ENCODE measurements at places on chromosomes 1 and 21.

- H3K36me3 ChIP-seq, result peaks cover 16% of the 10 kb centered on the region
- H3K27ac ChIP-seq, result no peak overlapping the region
- H3K4me3 ChIP-seq, result no peak overlapping the region
- no peaks in the 10 kb centered on the region for H3K27me3 ChIP-seq
- DNase-seq, result no peak
- peaks cover 18% of the 10 kb centered on the region for H3K4me1 ChIP-seq
Measured at GRCh38 chr21:29418813-29419212, 120.1 kb downstream of the BACH1 start.

DNA sequence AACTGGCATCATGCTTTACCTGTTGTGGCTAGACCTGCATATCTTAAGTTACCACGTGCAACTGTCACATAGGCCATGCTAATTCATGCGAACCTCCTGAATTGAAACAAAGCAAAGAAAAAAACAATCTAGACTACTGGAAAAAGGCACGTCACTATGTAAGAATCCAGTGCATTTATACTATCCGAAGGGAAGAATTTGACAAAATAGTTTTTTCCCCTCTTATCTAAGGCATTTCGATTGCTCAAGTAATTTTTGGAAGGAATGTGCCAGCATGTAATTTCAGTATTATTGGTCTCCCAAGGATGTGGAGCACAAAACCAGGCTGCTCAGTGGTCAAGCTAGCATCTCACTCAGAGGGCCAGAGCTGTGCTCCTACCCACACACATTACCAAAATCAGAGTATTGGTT lies 31.5 kb upstream of the C1orf198 start:
- no peak for DNase-seq
- no peak overlapping the region for H3K27ac ChIP-seq

DNA sequence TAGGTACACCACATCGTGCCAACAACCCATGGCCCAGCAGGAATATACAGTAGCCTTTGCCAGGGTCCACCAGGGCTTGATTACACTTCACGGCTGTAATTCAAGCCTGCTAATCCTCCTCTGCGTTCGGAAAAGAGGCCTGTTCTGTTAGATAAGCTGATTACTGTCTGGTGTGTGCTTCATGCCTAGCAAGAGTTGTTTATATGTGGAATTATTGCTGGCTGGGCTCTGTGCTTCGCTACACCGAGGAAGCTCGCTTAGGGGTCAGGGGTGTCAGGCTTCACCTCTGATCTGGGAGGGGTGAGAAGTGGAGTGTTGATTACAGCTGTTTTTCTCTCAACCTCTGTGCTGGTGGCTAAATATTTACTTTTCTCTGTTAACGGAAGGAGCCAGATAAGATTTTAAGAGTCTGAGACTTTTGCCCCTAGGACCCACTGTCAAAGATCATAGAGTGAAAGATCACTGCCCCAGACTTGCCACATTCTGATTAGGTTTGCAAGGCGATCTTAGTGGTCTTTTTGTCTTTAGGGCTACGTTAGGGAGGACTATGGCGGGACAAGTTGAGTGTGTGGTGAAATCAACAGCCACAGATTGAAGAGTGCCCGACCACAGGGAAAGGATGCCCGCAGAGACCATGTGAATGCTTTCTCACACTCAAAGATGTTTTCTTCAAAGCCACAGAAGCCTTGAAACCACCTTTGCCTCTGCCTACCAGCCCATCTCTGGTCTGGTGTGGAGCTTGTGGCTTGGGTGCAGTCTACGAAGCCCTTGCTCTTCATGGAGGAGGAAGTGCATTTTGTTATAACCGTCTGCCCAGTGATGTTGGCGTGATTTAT lies 216.1 kb downstream of the PBX1 start:
- H3K4me1 ChIP-seq, result no peaks in the 10 kb centered on the region
- H3K27me3 ChIP-seq, result peaks cover 6% of the 10 kb centered on the region
- no peak for DNase-seq
- no peak overlapping the region for H3K4me3 ChIP-seq
- H3K36me3 ChIP-seq, result no peaks in the 10 kb centered on the region

DNA sequence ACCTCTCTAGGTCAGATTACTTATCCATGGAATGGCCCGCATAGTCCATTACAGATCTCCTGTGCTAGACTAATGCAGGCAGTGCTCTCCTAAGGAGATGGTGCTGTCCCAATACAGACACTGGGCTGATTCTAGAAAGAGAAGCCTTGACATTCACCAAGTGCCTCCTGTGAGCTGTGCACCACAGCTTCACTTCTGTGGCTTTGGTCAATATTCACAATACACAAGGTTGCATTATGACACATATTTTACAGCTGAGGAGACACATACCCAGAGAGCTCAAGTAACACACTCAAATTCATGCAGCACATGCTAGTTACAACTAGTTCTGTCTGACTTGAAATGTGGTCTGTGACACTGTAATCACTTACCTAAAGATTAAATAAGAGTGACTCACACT lies 59.4 kb upstream of the LRRC8B start:
- H3K27me3 ChIP-seq, result peaks cover 52% of the 10 kb centered on the region
- H3K4me3 ChIP-seq, result no peak overlapping the region
- H3K27ac ChIP-seq, result no peak overlapping the region
- peaks cover 12% of the 10 kb centered on the region for H3K4me1 ChIP-seq
- no peak for DNase-seq
- H3K36me3 ChIP-seq, result peaks cover 2% of the 10 kb centered on the region

- no peaks in the 10 kb centered on the region for H3K36me3 ChIP-seq
- no peak overlapping the region for H3K4me3 ChIP-seq
- no peak overlapping the region for H3K27ac ChIP-seq
Measured at GRCh38 chr1:69494221-69494620, 73.5 kb upstream of the LRRC7 start.

GRCh38 chr1:77832901-77833300 lies 53.5 kb downstream of the MIGA1 start:
- H3K36me3 ChIP-seq, result peaks cover 18% of the 10 kb centered on the region
- no peak overlapping the region for H3K4me3 ChIP-seq
- H3K4me1 ChIP-seq, result no peaks in the 10 kb centered on the region
- DNase-seq, result no peak
- no peak overlapping the region for H3K27ac ChIP-seq

- H3K4me1 ChIP-seq, result peaks cover 3% of the 10 kb centered on the region
- peaks cover 14% of the 10 kb centered on the region for H3K27me3 ChIP-seq
- H3K4me3 ChIP-seq, result peak overlapping the region; percentile 93
- peak overlapping the region; percentile 90 for H3K27ac ChIP-seq
- DNase-seq, result peak; percentile 1
- no peaks in the 10 kb centered on the region for H3K36me3 ChIP-seq
Measured at GRCh38 chr1:64505232-64505943, 35.5 kb downstream of the CACHD1 start.

DNA sequence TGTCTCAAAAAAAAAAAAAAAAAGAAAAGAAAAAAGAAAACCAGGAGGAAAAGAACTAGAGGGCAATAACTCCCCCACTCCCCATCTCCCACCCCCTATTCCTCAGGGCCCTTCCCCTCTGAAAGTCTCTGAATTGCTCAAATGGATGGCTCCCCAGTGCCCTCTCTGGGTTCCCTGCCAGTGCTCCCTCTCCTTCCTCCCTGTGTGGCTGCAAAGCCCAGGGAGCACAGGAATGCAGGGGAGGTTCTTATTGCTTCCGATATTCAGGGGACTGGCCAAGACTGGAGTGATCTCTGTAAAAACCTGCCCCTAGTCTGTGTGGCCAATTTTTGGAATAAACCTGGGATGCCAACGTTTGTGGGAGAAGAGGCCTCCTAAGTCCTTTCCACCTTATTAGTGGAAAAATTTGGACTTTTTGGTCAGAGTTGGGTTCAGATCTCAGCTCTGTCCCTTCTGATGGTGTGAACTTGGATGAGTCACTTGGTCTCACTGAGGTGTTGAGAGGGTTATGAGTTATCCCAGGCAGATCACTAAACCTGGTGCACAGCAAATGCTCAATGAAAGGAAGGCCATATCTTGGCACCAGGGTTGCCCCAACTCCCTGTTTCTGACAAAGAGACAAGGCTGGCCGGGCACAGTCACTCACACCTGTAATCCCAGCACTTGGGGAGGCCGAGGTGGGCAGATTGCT lies 13.4 kb upstream of the ARHGEF10L start:
- H3K4me3 ChIP-seq, result no peak overlapping the region
- no peaks in the 10 kb centered on the region for H3K36me3 ChIP-seq
- no peak for DNase-seq

GRCh38 chr21:33543505-33544129 lies 779 bp downstream of the SON start:
- no peaks in the 10 kb centered on the region for H3K27me3 ChIP-seq
- peaks cover 36% of the 10 kb centered on the region for H3K36me3 ChIP-seq
- H3K4me3 ChIP-seq, result peak overlapping the region; percentile 93
- peak overlapping the region; percentile 100 for H3K27ac ChIP-seq

DNA sequence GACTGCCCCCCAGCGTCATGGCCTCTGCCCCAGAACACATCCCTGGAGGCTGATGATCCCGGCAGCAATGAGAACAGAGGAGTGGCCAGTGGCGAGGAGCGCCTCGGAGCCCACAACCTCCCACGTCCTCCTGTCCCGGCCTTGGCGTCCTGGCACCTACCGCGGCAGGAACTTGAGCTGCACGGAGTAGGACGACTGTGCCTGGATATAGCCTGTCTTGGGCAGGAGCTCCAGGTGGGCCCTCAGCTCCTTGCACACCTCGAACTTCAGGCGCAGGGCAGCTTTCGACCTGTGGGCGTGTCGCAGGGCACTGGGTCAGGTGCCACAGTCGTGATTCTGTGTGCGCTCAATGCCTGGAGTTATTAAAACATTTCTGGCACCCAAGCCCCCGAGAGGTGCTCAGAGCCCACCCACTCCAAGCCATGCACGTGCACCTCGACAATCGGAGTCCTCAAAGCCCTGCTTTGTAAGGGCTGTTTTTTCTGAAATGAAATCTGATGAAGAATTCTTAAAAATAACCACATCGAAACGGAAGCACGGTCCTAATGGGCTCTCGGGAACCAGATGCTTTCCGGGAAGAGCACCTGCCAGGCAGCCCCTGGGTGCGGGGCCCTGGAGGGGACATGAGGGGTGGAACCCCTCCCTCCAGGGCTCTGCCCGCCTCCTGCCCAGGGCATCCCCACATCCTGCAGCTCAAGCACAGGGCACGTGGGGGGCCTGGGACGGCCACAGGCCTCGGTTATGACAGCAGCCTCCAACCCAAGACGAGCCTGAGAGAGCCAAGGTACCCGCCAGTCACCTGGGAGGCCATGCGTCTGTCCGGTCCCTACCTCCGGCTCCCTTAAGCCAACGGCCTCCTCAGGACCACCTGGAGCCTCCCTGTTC lies 23.0 kb upstream of the TMEM52 start:
- H3K36me3 ChIP-seq, result no peaks in the 10 kb centered on the region
- no peak overlapping the region for H3K4me3 ChIP-seq
- DNase-seq, result no peak
- peaks cover 5% of the 10 kb centered on the region for H3K4me1 ChIP-seq

- DNase-seq, result no peak
- peaks cover 15% of the 10 kb centered on the region for H3K4me1 ChIP-seq
- H3K4me3 ChIP-seq, result no peak overlapping the region
- no peaks in the 10 kb centered on the region for H3K27me3 ChIP-seq
Measured at GRCh38 chr21:16195538-16195910, 465.7 kb downstream of the USP25 start.

GRCh38 chr21:41833497-41834115 lies 45.5 kb downstream of the PRDM15 start:
- H3K27me3 ChIP-seq, result no peaks in the 10 kb centered on the region
- DNase-seq, result no peak
- H3K36me3 ChIP-seq, result peaks cover 21% of the 10 kb centered on the region
- no peak overlapping the region for H3K27ac ChIP-seq
- peak overlapping the region; percentile 7 for H3K4me3 ChIP-seq

DNA sequence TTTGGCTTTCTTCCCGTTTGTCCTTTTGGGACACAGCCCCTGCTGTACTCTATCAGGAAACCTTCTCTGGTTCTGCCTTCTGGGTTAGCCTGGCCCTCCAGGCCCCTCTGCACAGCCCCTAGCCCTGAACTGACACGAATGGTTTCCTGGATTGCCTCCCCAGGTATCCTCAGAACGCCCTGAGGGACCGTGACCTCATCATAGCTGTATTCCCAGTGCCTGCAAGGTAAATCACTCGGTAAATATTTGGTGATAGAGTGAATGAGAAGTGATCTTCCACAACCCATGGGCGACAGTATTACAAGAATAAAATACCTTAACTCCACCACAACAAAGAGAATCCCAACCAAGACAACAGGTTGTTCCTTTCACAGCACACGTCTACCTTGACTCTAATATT lies 637.2 kb downstream of the SMYD3 start:
- no peak overlapping the region for H3K4me3 ChIP-seq
- H3K27me3 ChIP-seq, result no peaks in the 10 kb centered on the region
- H3K36me3 ChIP-seq, result peaks cover 15% of the 10 kb centered on the region
- H3K4me1 ChIP-seq, result peaks cover 4% of the 10 kb centered on the region

- H3K27me3 ChIP-seq, result peaks cover 6% of the 10 kb centered on the region
- no peak for DNase-seq
- no peaks in the 10 kb centered on the region for H3K4me1 ChIP-seq
- no peaks in the 10 kb centered on the region for H3K36me3 ChIP-seq
- H3K27ac ChIP-seq, result no peak overlapping the region
Measured at GRCh38 chr1:118012515-118013124, 83.1 kb downstream of the WDR3 start.

GRCh38 chr21:39116761-39117439 lies 66.4 kb downstream of the PSMG1 start:
- H3K36me3 ChIP-seq, result peaks cover 1% of the 10 kb centered on the region
- H3K27ac ChIP-seq, result no peak overlapping the region
- H3K4me1 ChIP-seq, result no peaks in the 10 kb centered on the region
- no peak overlapping the region for H3K4me3 ChIP-seq

DNA sequence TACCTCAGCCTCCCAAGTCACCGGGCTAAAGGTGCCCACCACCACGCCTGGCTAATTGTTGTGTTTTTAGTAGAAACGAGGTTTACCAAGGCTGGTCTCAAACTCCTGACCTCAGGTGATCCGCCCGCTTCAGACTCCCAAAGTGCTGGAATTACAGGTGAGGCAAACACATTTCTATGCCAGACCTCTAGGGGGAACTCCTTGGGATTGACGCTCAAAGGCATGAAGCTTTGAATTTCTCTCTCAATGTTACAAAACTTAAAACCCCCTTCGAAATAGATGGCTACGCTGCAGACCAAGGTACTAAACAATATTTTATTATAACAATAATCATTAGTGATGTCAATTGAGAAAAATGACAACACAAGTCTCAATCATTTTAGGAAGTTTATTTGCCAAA lies 330.0 kb downstream of the SETD4 start:
- peaks cover 1% of the 10 kb centered on the region for H3K36me3 ChIP-seq
- no peak for DNase-seq
- no peak overlapping the region for H3K4me3 ChIP-seq

DNA sequence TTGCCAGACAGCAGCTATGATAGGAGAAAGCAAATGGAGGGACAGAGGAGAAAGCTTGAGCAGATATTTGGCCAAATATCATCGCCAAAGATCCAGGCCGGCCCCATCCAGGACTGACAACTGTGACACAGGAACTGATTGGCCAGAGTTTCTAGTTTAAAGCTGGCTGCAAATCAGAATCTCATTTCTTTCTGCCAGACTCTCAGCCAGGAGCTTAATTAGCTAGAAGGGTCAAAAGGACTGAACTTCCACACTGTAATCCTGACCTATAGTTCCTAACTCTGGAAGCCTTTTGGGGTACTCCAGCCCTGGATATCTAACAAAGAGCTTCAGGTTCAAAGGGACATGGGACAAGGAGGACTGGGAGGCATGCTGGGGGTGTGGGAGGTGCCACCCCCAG lies 106.7 kb upstream of the GNG12 start:
- H3K27me3 ChIP-seq, result peaks cover 4% of the 10 kb centered on the region
- H3K4me1 ChIP-seq, result no peaks in the 10 kb centered on the region
- no peak for DNase-seq
- no peaks in the 10 kb centered on the region for H3K36me3 ChIP-seq
- H3K4me3 ChIP-seq, result no peak overlapping the region
- H3K27ac ChIP-seq, result no peak overlapping the region

GRCh38 chr1:156660752-156661112 lies 16.5 kb downstream of the NES start:
- H3K27me3 ChIP-seq, result peaks cover 31% of the 10 kb centered on the region
- peak overlapping the region; percentile 89 for H3K27ac ChIP-seq
- H3K4me3 ChIP-seq, result peak overlapping the region; percentile 49

GRCh38 chr1:102241431-102242338 lies 245.0 kb upstream of the OLFM3 start:
- DNase-seq, result no peak
- H3K36me3 ChIP-seq, result no peaks in the 10 kb centered on the region
- no peaks in the 10 kb centered on the region for H3K4me1 ChIP-seq
